ENCODE measurements at places on chromosomes 13 and 19.

DNA sequence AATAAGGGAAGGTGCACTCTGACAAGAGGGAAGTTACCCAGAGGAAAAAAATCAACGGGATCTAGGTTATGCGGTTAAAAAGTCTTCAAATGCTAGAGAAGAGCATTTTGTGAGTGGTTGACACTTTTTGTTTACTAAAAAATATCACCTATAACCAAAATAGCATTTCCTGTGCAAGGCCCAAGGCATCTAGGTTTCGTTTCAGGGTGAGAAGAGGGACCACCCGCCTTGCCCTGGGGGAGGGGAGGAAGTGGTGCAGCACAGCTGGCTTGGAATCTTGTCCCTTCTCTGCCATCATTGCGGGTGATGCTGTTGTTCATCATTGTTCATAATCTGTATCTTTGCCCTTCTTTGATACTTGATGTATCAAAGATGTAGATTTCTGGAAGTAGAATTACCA lies 80.6 kb downstream of the NUFIP1 start:
- no peak for DNase-seq

DNA sequence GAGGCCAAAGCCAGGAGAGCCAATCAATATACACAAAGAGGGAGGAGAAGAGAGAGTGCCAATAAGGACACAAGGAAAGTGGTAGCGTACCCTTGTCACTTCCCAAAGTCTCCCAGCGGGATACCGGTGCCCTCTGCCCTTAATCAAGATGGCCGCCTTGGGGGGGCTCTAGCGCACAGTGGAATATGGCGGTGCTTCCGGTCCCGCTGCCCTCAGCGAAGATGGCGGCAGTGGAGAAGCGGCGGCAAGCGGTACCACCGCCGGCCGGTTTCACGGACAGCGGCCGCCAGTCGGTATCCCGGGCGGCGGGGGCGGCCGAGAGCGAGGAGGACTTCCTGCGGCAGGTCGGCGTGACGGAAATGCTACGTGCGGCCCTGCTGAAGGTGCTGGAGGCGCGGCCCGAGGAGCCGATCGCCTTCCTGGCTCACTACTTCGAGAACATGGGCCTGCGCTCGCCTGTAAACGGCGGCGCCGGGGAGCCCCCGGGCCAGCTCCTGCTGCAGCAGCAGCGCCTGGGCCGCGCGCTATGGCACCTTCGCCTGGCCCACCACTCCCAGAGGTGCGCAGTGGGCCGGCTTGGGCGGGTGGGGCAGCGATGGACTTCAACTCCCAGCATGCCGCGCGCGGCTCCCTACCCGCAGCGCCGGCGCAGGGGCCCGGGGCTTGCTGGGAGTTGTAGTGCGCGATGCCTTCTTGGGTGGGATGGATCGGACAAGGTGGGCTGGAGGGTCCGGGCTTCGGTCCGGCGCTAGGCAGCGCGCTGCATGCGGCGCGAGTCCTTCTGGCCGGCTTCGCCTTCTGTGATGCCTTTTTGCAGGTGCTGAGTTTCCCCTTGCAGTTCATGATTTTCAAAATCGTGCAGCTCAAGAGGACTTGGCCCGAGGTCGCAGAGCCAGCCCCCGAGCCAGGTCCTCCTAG lies at the start of gene TPGS1:
TPGS1 (plus strand) TSS at position 212 of the 918 bp plus-strand sequence; CDS start at position 222, 10 bp downstream.
- DNase-seq, result peak; percentile 79

- DNase-seq, result no peak
These were observed 18.7 kb downstream of the PAF1 start for GRCh38 chr19:39372047-39372802.

DNA sequence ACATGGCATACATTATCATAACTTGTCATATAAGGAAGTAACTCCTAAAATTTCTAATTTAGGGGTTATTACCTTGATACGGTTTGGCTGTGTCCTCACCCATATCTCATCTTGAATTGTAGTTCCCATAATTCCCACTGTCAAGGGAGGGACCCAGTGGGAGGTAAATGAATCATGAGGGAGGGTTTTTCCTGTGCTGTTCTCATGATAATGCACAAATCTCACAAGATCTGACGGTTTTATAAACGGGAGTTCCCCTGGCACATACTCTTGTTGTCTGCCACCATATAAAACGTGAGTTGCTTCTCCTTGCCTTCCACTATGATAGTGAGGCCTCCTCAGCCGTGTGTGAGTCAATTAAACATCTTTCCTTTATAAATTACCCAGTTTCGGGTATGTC lies 76.0 kb downstream of the ZDHHC20 start:
- DNase-seq, result no peak

DNA sequence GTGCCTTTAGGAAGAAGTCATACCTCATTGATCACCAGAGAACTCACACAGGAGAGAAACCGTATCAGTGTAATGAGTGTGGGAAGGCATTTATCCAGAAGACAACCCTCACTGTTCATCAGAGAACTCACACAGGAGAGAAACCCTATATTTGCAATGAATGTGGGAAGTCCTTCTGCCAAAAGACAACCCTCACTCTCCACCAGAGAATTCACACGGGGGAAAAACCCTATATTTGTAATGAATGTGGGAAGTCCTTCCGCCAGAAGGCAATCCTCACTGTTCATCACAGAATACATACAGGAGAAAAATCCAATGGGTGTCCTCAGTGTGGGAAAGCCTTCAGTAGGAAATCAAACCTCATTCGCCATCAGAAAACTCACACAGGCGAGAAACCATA lies 21.9 kb downstream of the ZNF382 start:
- DNase-seq, result no peak

DNA sequence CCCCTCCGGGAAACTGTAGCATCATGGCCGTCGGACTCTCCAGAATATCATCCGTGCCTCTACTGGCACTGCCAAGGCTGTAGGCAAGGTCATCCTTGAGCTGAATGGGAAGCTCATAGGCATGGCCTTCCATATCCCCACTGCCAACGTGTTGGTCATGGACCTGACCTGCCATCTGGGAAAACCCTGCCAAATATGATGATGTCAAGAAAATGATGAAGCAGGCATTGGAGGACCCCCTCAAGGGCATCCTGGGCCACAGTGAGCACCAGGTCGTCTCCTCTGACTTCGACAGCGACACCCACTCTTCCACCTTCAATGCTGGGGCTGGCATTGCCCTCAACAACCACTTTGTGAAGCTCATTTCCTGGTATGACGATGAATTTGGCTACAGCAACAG lies 41.9 kb upstream of the CALM3 start:
- DNase-seq, result no peak

GRCh38 chr13:65600702-65601101 lies 1629.4 kb downstream of the PCDH9 start:
- DNase-seq, result no peak

DNA sequence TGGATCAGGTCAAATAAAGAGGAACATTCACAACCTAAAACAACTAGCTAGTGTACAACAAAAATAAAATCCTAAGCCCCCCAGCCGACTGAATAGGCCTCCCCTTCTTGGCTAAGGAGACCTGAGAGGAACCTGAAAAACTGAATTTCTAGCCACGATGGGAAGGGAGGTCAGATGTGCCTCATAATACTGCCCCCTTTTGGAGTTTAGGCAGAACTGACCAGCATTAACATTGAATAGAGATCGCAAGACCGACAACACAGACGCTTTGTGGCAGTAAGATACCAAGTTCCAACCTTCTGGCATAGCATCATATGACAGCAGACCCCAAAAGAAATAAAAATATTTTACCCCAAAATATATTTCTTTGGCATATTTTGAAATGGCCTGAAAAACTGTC lies 15.9 kb downstream of the CBY2 start:
- DNase-seq, result no peak

- no peak for DNase-seq
These were observed 1.4 kb upstream of the CACNG7 start for GRCh38 chr19:53907690-53908089.

- DNase-seq, result no peak
These were observed 12.5 kb upstream of the MAP3K10 start for GRCh38 chr19:40178756-40179155.

DNA sequence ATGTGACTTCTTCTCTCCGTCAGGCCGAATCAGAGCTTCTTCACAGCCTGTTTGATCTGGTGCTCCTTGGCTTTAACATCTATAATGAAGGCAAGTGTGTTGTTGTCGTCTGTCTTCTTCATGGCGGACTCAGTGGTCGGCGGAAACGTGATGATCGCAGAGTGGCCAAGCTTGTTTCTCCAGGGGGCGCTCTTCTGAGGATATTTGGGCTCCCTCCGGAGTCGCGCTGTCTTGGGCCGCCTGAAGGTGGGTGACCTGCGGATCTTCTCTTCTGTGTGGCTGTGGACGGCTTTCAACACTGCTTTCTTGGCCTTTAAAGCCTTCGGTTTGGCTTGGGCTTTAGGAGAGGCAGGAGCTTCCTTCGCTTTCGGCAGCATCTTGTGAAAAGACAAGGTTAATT lies 9.8 kb downstream of the TPRX1 start:
- no peak for DNase-seq

DNA sequence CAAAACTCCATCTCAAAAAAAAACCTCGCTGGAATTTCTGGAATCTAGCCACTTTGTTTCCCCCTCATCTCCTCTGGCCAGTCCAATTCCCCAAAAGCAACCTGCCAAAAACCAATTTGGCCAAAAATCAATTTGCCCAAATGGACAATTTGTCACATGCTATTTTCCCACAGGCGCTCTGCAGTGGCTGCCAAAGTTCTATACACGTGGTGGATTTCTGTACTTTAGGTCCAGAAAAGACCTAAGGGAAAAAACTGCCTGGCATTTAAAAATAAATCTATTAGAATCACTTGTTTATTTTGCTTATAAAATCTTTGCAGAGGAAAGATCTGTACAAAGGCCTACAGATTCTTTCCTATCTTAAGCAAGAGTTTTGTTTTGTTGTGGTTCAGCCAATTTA lies 79.4 kb downstream of the MAP4K1 start:
- DNase-seq, result no peak

- no peak for DNase-seq
These were observed 1637.4 kb downstream of the PCDH9 start for GRCh38 chr13:65592731-65593130.

- peak; percentile 38 for DNase-seq
These were observed 12.0 kb downstream of the WDR88 start for GRCh38 chr19:33143897-33144405.

GRCh38 chr13:64480672-64481071 lies 2749.5 kb downstream of the PCDH9 start:
- no peak for DNase-seq

GRCh38 chr19:42563352-42564210 lies 31.1 kb downstream of the CEACAM8 start:
- DNase-seq, result no peak

GRCh38 chr19:23526302-23526701 lies 131.0 kb upstream of the ZNF91 start:
- no peak for DNase-seq

DNA sequence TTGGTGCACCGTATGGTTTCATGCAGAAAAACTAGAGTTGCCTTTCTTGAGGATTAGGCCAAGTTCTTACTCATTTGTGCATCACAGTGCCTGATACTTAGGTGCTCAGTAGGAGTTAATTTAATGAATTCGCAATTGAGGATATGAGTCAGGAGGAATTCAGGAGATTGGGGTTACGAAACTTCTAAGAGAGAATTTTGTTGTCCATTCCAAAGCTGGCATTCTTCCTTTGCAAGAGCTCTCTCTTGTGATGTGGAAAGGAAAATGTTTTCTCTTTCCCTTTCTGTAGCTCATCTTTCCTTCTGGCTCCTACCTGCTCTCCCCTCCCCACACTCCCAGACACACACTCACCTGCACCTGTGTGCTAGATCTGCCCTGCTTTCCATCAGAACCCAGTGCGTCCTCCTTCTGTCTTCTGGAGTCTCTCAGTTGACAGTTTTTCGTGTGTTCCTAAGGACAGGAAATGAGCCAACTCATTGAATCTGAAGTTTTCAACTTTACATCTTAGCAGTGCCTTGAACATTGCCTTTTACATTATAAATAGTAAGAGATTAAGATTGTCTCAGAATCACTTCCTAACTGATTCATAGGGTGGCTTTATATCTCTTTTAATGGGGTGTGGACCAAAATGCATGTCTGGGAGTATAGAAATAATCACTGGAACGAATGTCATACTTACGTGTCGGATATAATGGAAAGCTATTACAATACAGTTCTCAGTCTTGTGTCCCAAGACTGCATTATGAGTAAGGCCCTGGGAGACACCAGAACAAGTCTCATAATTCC lies 19.7 kb upstream of the ERCC5 start:
- no peak for DNase-seq

GRCh38 chr19:50500060-50500752 lies 10.8 kb downstream of the JOSD2 start:
- DNase-seq, result no peak

- no peak for DNase-seq
These were observed 447.9 kb downstream of the DCT start for GRCh38 chr13:94031609-94032008.

DNA sequence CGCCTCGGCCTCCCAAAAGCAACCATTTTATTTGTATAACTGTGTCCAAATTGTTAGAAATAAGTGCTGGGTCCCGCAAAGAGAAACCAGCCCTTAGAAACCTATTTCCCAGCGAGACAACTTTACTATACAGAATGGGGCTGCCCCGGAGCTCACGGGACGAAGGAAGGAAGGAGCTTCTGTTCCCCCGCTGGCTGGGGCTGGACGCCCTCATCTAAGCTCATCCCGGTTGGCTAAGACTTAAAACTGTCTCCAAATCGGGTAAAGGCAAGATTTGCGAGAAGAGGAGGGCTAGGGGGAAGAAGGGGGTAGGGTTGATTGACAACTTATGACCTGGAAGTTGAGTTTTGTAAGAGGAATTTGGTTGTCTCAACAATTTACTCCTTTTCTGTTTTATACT lies 12.3 kb upstream of the BSG start:
- DNase-seq, result no peak

DNA sequence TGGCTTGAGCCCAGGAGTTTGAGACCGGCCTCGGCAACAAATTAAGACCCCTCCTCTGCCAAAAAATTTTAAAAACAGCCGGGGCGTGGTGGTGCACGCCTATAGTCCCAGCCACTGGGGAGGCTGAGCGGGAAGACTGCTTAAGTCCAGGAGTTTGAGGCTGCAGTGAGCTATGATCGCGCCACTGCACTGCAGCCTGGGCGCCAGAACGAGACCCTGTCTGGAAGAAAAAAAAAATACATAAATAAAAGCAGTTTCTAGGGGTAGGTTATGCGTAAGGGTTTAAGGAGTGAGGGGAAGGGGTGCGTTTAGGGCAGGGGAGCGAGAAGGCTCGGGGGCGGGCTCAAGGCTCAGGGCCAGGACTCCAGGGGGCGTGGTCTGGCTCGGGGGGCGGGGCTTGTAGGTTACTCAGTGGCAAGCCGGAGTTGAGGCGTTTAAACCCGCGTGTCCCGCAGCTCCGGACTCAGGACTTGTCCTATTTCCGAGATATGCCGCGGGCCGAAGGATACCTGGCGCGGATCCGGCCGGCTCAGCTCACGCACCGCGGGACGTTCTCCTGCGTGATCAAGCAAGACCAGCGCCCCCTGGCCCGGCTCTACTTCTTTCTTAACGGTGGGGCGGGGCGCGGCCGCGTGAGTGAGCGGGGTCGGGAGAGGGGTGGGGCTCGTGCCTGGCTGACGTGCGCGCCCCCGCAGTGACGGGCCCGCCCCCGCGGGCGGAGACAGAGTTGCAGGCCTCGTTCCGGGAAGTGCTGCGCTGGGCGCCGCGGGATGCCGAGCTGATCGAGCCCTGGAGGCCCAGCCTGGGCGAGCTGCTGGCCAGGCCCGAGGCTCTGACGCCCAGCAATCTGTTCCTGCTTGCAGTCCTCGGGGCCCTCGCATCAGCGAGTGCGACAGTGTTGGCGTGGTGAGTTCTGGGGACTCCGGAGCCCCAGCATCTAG lies 10.7 kb downstream of the SPACA6 start:
- peak; percentile 95 for DNase-seq

- DNase-seq, result no peak
These were observed 24.7 kb downstream of the ZSWIM9 start for GRCh38 chr19:48194844-48195830.

GRCh38 chr19:51621178-51621577 lies 9.0 kb downstream of the SIGLEC5 start:
- DNase-seq, result no peak

All from T follicular helper cell (primary cell).